ENCODE measurements at places on chromosomes 13 and 19. TPM values are rescaled to one million over a fixed set of nuclear protein-coding genes. Genes with fewer than 3 reads are reported as not detected.
A peak's percentile ranks its signal among the peaks of the same experiment; 100 is the strongest.

DNA sequence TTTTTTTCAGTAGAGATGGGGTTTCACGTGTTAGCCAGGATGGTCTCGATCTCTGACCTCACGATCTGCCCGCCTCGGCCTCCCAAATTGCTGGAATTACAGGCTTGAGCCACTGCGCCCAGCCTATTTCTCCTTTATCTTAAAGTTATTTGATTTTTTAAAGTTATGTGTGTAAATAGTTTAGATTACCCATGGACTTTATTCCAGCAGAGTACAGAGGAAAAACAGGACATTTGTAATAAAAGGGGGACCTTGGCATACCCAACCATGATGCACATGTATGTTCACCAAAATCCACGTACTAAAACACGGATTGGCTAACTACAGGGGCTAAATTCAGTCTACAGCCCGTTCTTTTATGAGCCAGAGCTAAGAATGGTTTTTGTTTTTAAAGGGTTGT is 13.7 kb upstream of the IZUMO2 start:
- no peak for DNase-seq

DNA sequence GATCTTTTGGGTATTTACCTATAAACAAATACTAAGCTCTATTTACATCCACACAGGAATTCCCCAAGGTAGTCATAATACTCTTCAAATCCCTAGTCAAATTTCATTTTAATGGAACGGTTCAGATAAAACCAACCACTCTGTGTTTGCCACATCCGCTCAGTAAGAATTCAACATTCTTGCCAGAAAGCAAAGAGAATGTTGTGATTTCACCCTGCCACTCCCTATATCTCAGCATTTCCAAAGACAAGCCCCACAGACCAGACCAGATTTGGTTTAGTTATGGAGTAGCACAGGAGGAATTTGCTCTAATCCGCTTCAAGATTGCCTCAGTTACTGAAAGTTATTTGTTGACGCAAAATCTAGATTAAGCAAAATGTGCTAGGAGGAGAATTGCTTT is 105.6 kb upstream of the SERP2 start:
- no peak for DNase-seq

- no peak for DNase-seq
Measured at GRCh38 chr19:9793071-9793591, 24.6 kb upstream of the ZNF846 start.

GRCh38 chr19:14434543-14435319 is 1.6 kb downstream of the PKN1 start:
- DNase-seq: no peak

GRCh38 chr13:57858376-57858775 is 226.8 kb downstream of the PCDH17 start:
- no peak for DNase-seq

- no peak for DNase-seq
Measured at GRCh38 chr19:58166708-58167280, 16.1 kb upstream of the ZNF274 start.

DNA sequence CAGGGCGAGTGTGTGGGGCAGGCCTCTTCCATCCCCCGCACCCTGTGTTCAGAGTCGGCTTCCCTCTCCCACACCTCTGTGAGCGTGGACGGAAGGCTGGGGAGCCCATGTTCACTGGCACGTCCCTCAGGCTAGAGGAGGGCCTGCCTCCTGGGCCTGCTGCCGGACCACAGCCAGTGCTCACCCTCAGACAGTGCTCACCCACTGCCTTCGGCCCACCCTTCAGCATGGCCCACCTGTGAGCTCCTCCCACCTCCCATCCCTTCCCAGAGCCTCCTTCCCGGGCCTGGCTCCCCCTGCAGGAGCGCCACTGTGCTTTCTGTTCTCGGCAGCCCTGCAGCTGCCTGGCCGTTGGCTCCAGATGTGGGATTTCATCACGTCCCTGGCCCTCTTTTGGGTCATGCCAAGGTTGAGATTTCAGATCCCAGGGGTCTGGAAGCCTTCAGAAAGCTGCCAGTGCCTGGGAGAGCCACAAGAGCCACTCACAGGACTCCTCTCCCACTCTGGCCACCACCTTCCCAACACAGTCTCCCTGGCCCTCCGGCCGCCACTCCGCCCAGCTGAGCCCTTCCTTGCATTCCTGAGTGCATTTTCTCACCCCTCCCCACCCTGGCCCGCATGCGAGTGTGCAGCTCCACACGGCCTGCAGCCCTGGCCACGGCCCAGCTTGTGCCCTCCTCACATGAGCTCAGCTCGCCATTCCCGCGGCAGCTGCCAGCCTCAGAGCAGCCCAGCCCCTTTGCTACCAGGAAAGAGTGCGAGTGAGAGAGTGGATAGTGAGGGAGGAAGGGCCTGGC is 25.3 kb downstream of the CAPN12 start:
- DNase-seq: no peak

- DNase-seq: no peak
Measured at GRCh38 chr13:26747706-26748105, 12.9 kb downstream of the GPR12 start.

GRCh38 chr13:31267126-31267784 is 67.5 kb downstream of the B3GLCT start:
- DNase-seq: no peak

DNA sequence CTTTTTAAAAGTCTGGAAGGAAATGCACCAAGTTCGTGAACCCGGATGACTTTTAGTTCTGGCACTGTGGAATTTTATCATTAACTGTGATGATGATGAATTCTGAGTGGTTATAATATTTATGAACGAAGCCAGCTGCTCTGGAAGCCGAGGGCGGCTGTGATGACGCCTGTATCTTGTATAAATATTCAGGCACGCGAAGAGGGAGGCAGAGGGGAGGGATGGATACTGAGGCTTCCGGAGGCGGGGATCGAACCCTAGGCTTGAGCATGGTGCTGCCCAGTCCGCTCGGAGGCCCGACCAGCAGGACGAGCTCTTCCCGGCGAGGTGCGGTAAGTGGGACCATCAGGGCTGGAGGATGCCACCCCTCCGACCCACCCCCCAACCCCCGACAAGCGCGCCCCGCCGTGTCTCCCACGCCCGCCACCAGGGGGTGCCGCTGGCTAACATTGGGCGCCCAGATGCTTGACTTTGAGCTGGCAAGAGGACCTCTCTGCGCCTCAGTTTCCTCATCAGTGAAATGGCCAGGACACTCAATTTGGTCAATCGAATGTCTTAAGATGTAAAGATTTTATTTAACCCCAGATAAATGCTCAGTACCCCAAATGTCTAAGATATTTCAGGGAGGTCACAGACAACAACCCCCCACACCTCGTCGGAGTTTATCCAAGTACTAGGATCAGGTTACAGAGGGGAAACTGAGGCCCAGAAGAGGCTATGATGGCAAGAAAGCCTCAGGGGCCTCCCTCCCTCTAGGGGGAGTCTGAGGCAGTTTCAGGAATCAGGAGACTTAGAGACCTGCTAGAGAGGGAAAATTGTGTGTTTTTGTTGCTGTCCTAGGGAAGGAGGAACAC is 4.5 kb upstream of the RAB3A start:
- peak; percentile 48 for DNase-seq

- no peak for DNase-seq
Measured at GRCh38 chr19:4452230-4452990, 5.2 kb downstream of the UBXN6 start.

DNA sequence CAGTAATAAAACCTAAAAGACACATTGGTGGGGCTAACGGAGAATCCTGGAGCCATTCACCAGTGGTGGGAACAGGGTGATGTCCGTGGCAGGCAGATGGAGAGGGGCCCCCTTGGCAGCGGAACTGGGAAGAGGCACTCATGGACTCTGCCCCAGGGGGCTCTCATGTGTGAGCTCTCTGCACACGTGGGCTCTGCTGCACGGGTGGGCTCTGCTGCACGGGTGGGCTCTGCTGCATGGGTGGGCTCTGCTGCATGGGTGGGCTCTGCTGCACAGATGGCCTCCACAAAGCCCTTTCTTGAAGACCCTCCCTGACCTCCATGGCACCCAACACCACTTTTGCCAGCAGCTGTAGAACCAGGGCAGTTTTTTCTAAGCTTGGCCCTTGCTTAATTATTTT is 52.3 kb downstream of the PARP4 start:
- no peak for DNase-seq

DNA sequence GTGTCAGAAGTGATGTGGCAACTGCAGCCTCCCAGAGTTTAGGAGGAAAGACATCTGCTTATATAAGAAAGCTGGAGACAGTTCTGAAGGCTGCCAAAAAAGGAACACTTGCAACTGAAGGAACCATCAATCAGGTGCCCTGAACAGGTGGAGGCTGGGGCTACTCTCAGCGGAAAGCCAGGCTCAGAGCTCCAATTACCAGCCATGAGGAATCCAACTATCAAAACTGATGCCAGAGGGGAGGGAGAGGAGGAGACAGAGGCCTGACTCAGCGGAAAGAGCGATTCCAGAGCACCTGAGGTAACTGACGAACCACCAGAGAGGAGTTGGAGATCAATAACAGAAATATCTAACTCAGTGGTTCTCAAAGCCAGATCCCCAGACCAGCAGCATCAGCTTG is 24.3 kb downstream of the LEUTX start:
- DNase-seq: no peak

DNA sequence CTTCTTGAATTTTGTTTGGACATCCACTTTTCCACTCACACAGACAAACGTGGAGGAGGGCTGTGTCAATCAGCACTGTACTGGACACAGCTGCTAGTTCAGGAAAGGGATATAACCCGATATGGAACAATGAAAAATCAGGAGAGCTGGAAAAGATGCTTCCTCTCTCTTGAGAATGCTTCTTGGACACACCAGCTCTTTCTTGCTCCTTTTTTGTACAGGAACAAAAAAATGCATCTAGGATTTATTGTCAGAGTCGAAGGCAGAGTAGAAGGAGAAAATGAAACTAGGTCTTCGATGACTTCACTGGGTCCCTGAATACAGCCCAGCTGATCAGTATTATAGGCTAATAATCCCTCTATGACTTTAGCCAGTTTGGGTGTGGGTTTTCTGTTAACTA is 62.2 kb downstream of the PEG3 start:
- DNase-seq: no peak

Gene GAPDHS
- not detected for polyA plus RNA-seq

Gene PEG3
- 2.2 TPM for polyA plus RNA-seq

Gene LYPD5
- 0.13 TPM for polyA plus RNA-seq

Gene FPR2
- polyA plus RNA-seq: 0.89 TPM

Gene ZNF737
- 0.67 TPM for polyA plus RNA-seq

Gene CASP14
- not detected for polyA plus RNA-seq

Gene CGB3
- polyA plus RNA-seq: not detected

Gene PSG6
- polyA plus RNA-seq: not detected

Gene GZMM
- 1.3 TPM for polyA plus RNA-seq

Gene FFAR3
- not detected for polyA plus RNA-seq

Gene GIPC3
- polyA plus RNA-seq: 0.25 TPM

Gene DIRAS1
- polyA plus RNA-seq: 0.01 TPM

Gene ZNF724
- polyA plus RNA-seq: not detected

Gene TMEM190
- polyA plus RNA-seq: not detected

Gene MAST3
- 4.3 TPM for polyA plus RNA-seq

Data from liver (tissue), 10 donors.